ENCODE measurements at places on chromosomes 3 and 15. TPM values are rescaled to one million over a fixed set of nuclear protein-coding genes. Genes with fewer than 3 reads are reported as not detected.

Gene GATA2
- total RNA-seq = 0.28 TPM

Gene TRIM42
- not detected for total RNA-seq

Gene SLC30A4
- 2.9 TPM for total RNA-seq

Gene CHRFAM7A
- total RNA-seq = 0.73 TPM

Gene GOLGA8M
- 4.6 TPM for total RNA-seq

Gene GOLGA6A
- total RNA-seq = not detected

Gene GP5
- 0.28 TPM for total RNA-seq

Gene WDR49
- total RNA-seq = not detected

Gene STAB1
- not detected for total RNA-seq

Gene RBMS3
- total RNA-seq = 0.15 TPM

Gene HTR3E
- not detected for total RNA-seq

Gene RLBP1
- total RNA-seq = not detected

Gene FEZF2
- not detected for total RNA-seq

Gene TIGIT
- total RNA-seq = 129 TPM

Gene CORO2B
- total RNA-seq = not detected

Gene PPARG
- total RNA-seq = 0.18 TPM

Gene ASB14
- not detected for total RNA-seq

Gene CCDC13
- total RNA-seq = 0.41 TPM

Gene LMLN
- 1.5 TPM for total RNA-seq

Gene GCHFR
- total RNA-seq = 29.1 TPM

Gene IL5RA
- not detected for total RNA-seq

Data from activated CD8-positive, alpha-beta memory T cell treated with anti-CD3 and anti-CD28 coated beads, Interleukin-2, amount 10 ng/mL, durations not matched to agents 7 days and 5 days (primary cell).